ENCODE measurements at places on chromosomes 3 and 15. TPM values are rescaled to one million over a fixed set of nuclear protein-coding genes. Genes with fewer than 3 reads are reported as not detected.

- peak; percentile 92 for DNase-seq
Measured at GRCh38 chr3:32391643-32392535, at the start of gene CMTM7. Gene CMTM7 (plus strand): TSS chr3:32391853. CDS start chr3:32391907, 54 bp downstream.

DNA sequence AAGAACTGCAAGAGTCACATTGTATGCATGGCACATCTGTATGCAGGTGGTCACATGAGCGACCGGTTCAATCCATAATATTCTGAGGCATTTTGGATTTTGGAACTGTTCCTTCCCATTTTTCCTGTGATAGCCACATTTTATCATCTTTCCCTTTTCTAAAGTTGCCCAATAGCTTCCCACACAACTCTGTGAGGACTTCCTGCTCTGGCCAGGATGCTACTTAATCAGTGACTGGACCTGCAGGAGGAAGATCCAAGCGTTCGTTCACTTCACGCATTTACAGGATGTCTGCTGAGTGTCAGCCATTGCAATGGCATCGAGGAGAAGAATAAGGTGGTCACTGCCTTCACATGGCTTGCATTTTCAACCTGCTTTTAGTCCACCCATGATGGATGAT is 9.8 kb downstream of the KLHL6 start:
- no peak for DNase-seq

- DNase-seq, result no peak
Measured at GRCh38 chr3:33077976-33078375, 19.0 kb downstream of the GLB1 start.

- no peak for DNase-seq
Measured at GRCh38 chr15:42151736-42152135, 4.7 kb downstream of the PLA2G4F start.

DNA sequence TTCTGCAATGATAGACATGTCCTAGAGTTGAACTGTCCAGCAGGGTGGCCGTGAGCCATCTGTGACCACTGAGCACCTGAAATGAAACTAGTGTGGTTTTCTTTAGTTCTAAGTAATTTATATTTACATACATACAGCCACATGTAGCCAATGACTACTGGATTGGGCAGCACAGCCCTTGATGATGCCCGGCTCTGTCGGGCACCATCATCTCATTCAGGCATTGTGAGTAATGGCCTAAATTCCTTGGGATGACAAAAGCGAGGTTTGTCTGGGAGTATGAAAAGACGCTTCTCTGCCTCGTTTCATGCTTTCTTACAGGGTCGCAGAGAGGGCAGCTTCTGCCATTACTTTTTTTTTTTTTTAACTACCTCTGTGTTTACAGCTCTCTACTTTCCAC is 251.9 kb upstream of the HES1 start:
- no peak for DNase-seq

CLDN18 gene
- not detected for total RNA-seq

HTR3E gene
- total RNA-seq, result not detected

ZNF445 gene
- 17.7 TPM for total RNA-seq

NEK11 gene
- 1.1 TPM for total RNA-seq

TBC1D21 gene
- total RNA-seq, result not detected

PSMD6 gene
- total RNA-seq, result 141 TPM

MUC20 gene
- 2.9 TPM for total RNA-seq

CPEB1 gene
- total RNA-seq, result not detected

TTLL13 gene
- total RNA-seq, result 1.4 TPM
